H7 (cell line): ENCODE measurements at places on chromosomes 7 and 10.

GRCh38 chr10:50063100-50063499 is 4.7 kb upstream of the WASHC2A start:
- peak; percentile 76 for DNase-seq

DNA sequence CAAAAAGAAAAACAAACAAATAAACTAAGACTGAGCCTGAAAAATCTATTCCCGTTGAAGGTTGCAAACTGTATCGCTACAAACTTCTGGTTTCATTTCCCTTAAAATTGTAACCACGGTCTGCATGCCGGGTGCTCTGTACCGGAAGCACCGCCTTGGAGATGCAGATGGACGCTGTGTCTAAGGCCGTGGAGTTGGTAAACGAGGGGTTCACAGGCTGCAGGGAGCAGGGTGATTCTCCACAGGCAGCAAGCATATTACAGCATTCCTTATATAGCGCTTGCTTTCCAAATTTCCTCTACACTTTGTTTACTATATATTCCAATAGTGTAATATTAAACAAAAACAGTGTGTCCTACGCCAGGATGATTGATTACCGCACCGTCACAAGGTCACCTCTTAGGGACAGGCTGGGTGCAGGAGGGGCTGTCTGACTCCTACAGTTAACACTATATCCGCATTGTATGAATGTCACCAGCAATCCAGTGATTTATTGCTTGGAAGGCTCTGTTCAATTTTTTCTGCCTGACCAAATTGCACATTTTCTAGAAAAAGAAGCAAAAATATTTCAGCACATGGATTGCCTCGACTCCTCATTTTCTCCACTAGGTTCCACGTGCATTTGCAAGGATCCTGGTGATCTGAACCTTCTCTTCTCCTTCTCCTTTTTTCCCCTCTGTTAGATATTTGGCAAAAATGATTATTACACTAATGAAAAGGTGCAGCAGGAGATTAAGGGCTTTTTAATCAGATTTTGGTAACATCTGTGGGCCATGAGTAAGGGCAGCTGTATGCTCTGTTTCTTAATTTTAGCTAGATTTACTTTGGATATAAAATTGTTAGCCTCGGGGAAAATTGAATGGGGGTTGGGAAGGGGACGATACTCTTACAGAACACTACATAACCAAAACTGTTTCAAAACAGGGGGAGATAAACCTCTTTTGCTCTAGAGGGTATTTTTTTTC is 325.8 kb upstream of the MGMT start:
- no peak for DNase-seq

- no peak for DNase-seq
These were observed 143.5 kb downstream of the ADCY1 start for GRCh38 chr7:45717537-45718235.

- peak; percentile 46 for DNase-seq
These were observed 79.0 kb upstream of the PLXNA4 start for GRCh38 chr7:132655131-132655727.

- no peak for DNase-seq
These were observed 292.9 kb upstream of the ZMIZ1 start for GRCh38 chr10:78775891-78776290.

DNA sequence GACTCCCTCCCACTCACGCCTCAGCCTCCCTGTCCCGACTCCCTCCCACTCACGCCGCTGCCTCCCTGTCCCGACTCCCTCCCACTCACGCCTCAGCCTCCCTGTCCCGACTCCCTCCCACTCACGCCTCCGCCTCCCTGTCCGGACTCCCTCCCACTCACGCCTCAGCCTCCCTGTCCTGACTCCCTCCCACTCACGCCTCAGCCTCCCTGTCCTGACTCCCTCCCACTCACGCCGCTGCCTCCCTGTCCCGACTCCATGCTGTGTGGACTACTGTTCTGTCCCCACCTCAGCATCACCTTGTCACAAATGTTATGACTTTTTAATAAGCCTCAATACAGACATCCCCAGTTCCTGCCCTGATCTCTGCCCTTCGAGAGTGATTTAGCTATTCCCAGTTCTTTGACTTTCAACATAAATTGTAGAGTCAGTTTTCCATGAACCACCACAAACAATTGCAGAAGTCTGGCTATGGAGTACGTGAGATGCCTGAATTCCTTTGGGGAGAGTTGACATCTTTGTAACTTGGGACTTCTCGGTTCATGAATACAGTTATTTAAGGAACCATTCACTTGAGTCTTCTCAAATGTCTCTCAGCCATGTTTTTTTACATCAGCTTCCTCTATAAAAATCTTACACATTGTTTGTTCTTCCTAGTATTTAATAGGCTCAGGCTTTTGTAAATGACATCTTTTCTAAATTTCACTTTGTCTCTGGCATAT is 71.9 kb downstream of the FOXL3 start:
- DNase-seq: no peak

DNA sequence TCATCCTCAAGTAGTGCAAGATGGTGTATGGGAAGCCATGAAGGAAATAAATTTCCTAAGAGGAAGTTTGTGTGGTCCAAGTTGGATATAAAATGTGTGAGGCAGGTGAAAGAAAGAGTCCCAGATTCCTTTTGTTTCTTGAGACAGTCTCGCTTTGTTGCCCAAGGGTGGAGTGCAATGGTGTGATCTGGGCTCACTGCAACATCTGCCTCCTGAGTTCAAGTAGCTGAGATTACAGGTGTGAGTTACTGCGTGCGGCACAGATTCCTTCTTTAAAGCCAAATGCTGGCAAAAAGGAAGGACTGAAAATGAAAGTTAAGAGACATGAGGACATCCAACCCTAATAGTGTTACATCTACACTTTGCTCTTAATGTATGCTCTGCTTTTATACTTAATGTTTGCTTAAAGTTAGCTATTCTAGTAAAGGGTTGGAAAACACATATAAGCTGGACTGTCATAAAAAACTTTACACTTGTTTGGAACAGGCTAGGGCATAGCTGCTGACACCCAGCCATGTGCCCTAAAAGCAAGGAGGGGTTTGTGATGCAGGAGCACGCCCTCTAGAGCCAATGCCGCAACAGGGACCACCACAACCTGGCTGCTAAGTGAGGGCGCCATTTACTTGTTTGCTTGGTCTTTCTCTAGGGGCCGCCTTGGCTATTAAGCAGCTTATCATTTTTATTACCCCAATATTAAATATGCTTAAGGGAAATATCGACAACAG is 34.5 kb downstream of the CLEC2L start:
- peak; percentile 77 for DNase-seq

- DNase-seq: peak; percentile 70
These were observed 21.1 kb downstream of the DPYSL4 start for GRCh38 chr10:132207536-132208461.

GRCh38 chr10:69240455-69240854 is 20.3 kb downstream of the HKDC1 start:
- DNase-seq: no peak

GRCh38 chr10:104875561-104875960 is 234.5 kb downstream of the SORCS3 start:
- no peak for DNase-seq

DNA sequence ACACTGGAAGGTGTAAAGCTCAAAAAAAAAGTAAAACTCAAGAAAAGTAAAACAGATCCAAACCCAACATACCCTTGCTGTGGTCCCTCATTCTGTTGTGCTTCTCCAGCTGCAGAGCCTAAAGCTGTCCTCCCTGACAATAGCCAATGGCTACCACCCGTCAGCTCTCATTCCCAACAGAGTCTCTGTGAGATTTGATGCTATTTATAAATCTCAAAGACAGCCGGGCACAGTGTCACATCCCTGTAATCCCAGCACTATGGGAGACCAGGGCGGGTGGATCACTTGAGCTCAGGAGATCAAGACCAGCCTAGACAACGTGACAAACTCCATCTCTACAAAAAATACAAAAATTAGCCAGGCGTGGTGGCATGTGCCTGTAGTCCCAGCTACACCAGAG is 116.0 kb downstream of the KMT2E start:
- DNase-seq: no peak

GRCh38 chr7:107725138-107725740 is 18.7 kb upstream of the CBLL1 start:
- peak; percentile 61 for DNase-seq

DNA sequence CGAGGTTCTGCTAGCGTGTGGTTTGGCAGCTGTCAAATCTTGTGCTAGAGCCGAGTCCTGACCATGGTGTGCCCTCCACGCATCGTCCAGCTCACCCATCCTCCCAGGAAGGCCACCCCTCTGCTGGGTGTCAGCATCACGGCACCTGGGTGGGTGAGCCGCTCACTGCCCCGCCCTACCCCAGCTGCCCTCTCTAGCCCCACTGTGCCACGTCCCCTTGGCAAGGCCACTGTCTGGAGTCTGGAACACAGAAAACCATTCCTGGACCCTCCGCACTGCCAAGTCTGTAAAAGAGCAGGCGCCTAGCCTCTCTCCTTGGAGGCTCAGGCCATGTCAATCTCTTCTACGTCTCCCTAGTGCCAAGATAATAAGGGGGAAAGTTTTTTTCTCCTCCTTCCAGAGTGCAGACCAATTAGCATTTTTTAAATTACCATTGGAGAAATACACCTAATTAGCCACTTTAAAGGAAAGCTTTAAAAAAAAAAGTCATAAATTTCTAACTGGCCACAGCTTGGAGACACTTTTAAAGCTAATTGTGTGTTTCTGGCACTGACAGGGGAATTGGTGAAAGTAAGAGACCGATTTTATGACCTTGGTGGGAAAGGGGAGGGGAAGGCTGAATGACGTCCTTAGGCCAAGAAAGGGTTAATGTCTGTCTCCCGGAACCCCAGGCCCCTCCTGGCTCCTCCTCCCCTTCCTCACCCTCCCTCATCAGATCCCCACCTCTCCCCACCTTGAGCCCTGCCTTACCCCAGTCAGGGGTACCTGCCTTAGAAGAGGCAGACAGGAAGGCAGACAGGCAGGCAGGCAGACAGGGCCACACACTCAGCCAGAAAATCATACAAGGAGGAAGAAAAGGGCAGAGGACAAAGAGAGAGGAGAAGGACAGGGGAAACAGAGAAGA is 151.2 kb downstream of the PLXNA4 start:
- DNase-seq: peak; percentile 92

GRCh38 chr10:71582019-71582418 is 137.6 kb downstream of the C10orf105 start:
- DNase-seq: peak; percentile 72

DNA sequence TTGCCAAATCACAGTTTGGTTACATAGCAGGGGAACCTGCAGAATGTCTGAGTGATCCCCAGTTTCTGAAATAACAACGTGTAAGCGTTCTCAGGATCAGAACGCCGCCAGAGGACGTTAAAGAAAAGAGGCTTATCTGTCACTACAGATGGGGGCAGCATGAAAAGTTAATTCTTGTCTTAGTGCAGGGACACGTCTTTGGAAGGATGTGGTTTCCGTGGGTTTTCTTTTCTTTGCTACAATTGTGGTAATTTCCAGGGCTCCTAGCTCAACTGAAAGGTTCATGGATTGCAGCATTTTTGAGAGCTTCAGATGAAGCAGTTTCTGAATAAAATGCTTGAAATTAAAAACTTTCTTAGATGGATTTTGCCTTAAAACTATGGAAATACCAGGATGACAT is 106.6 kb downstream of the PRKCQ start:
- DNase-seq: no peak

DNA sequence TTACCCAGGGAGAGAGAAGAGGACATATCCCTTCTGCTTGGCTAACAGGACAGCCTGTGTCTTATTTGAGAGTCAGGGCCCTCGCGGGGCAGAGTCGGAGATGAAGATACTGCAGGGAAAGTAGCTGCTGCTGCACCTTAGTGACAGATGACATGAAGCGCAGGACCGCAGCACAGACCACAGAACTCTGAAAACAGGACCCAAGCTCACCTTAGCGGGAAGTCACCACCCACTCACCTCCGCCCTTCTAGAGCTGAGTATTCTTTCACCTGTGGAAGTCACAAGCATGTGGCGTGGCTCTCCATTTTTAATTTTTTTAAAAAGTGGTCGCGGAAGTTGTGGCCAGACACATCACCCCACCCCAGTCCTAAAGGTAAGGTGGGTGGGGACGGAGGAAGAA is 191.4 kb downstream of the FAM107B start:
- DNase-seq: no peak

- no peak for DNase-seq
These were observed 7.7 kb downstream of the HTR7 start for GRCh38 chr10:90849956-90850749.

- DNase-seq: no peak
These were observed 177.1 kb upstream of the SVIL start for GRCh38 chr10:29811751-29812427.
